ENCODE measurements at places on chromosomes 7 and 10. TPM values are rescaled to one million over a fixed set of nuclear protein-coding genes. Genes with fewer than 3 reads are reported as not detected.

DNA sequence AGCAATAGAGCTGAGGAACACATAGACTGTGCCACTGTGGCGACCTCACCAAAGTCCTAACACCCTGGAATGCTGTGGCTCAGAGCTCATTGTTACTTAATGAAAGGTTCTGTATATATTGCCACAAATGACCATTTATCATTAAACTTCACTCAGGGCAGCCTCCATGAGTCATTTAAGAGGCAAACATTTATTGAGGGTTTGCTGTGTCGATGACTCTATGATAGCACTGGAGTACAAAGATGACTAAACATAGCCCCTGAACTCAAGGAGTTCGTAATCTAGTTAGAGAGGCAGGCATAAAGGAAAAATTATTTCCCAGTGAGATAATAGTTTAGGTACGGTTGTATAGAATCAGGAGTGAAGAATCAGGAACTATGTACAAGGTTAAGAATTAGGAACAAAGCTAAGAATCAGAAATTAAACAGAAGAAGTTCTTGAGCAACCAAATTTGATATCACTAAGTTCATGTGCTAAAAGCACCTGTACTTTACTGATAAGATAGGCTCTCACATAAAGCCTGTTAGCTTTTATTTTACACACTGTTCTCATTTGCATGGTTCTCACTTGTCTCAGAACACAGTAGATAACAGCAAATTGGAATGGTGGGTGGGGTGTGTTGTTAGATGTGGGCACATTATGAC, 7.9 kb downstream of the ENTPD7 start:
- no peaks in the 10 kb centered on the region for H3K4me1 ChIP-seq
- no peak overlapping the region for H3K27ac ChIP-seq
- peaks cover 8% of the 10 kb centered on the region for H3K36me3 ChIP-seq

- H3K27me3 ChIP-seq, result peaks cover 25% of the 10 kb centered on the region
- H3K27ac ChIP-seq, result no peak overlapping the region
- DNase-seq, result no peak
- H3K4me1 ChIP-seq, result no peaks in the 10 kb centered on the region
Measured at GRCh38 chr10:97981816-97982215, 48.6 kb downstream of the CRTAC1 start.

GRCh38 chr10:102322914-102323313, 72.6 kb upstream of the NFKB2 start:
- H3K27ac ChIP-seq, result no peak overlapping the region
- no peak overlapping the region for H3K4me3 ChIP-seq

DNA sequence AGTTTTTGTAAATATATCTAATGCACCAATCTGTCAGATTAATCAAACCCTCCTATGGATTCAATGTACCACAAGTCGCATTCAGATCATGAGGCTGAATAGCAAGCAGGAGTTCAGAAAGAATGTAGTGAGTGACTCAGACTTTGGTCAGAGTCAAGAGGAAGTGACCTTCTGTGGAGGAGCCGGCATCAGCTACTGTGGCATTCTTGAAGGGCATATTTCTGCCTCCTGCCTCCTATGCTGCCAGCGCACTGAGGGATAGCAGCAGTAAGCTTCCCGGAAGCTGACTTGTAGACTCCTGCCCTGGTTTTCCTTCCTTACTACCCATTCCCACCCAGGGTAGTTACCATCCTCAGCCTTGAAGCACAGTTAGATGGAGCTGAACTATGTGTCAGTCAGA, 867.5 kb downstream of the NRG3 start:
- H3K4me3 ChIP-seq, result no peak overlapping the region
- DNase-seq, result no peak
- no peaks in the 10 kb centered on the region for H3K4me1 ChIP-seq
- H3K27ac ChIP-seq, result no peak overlapping the region
- no peaks in the 10 kb centered on the region for H3K27me3 ChIP-seq
- H3K36me3 ChIP-seq, result no peaks in the 10 kb centered on the region

DNA sequence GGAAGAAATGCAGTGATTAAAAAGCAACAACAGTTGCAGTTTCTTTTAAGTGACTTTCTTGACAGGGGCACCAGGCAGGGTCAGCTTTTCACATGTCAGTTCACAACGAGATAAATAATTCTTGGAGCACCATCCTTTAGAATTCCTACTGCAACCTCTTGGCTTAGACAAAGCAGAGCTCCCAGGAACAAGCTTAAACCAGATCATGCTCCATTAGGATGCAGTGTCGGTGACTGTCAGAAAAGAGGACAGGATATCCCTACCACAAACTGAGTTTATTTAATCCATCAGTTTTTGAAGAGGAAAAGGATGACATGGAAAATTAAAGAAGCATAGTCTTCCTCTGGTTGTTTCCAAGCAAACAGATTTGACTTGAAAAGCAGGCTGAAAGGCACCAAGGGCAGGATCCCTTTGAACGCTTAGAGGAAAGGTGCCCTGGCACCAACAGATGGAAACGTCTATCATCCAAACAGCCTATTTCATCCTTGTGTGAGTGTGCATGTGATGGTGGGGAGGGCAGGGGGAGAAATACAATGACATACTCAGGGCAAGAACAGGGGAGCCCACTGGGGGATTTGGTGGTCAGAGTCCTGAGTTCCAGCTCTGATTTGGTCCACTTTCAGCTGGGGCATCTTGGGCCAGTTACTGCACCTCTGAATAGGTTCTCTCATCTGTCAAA, 332.1 kb upstream of the AOAH start:
- H3K27me3 ChIP-seq, result no peaks in the 10 kb centered on the region
- H3K4me3 ChIP-seq, result no peak overlapping the region
- H3K36me3 ChIP-seq, result peaks cover 26% of the 10 kb centered on the region
- no peak overlapping the region for H3K27ac ChIP-seq
- H3K4me1 ChIP-seq, result peaks cover 1% of the 10 kb centered on the region
- no peak for DNase-seq

DNA sequence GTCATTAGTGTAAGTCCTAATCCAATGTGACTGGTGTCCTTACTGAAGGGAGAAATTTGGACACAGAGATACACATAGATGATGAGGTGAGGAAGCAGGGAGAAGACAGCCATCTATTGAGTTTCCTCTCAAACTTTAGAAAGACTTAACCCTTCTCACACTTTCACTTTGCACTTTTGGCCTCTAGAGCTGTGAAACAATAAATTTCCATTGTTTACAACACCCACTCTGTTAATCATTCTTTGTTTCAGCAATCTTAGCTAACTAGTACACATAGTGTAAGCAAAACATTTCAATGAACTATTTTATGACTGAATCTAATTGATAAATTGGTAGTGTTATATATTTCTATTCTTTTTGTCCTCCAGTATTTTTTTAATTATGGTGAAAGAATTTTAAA, 1092.8 kb upstream of the POT1 start:
- no peak overlapping the region for H3K4me3 ChIP-seq
- no peaks in the 10 kb centered on the region for H3K36me3 ChIP-seq
- no peak for DNase-seq
- H3K4me1 ChIP-seq, result no peaks in the 10 kb centered on the region

GRCh38 chr7:89605362-89605761, 548.9 kb upstream of the STEAP1 start:
- no peaks in the 10 kb centered on the region for H3K27me3 ChIP-seq
- DNase-seq, result no peak
- peaks cover 50% of the 10 kb centered on the region for H3K4me1 ChIP-seq
- H3K4me3 ChIP-seq, result no peak overlapping the region

GRCh38 chr10:91591797-91592174, 41.1 kb downstream of the PPP1R3C start:
- H3K27ac ChIP-seq, result no peak overlapping the region
- no peak for DNase-seq
- peaks cover 27% of the 10 kb centered on the region for H3K27me3 ChIP-seq
- no peaks in the 10 kb centered on the region for H3K36me3 ChIP-seq
- no peak overlapping the region for H3K4me3 ChIP-seq

DNA sequence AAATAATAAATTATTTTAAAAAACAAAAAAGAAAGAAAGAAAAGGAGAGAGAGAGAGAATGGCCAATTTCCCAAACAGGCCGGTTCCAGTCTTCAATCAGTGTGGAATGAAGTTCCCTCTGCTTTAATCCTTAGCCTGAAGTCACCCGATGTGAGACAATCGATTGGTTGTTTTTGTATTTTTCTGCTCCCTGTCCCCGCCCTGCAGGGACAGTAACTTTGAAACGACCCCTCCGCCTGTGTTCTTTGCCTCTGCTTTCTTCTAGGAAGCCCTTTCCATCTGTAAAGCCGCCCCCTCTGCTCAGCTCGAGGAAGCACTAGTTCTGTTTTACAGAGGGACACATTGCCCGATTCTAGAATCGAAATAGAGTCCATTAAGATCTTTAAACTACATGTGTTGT, 33.4 kb downstream of the FOXL3 start:
- DNase-seq, result no peak
- no peaks in the 10 kb centered on the region for H3K4me1 ChIP-seq
- no peaks in the 10 kb centered on the region for H3K36me3 ChIP-seq
- H3K4me3 ChIP-seq, result no peak overlapping the region
- H3K27me3 ChIP-seq, result peaks cover 12% of the 10 kb centered on the region

GRCh38 chr10:35353805-35354204, 17.5 kb downstream of the CCNY start:
- H3K27ac ChIP-seq, result no peak overlapping the region
- DNase-seq, result no peak
- peaks cover 87% of the 10 kb centered on the region for H3K4me1 ChIP-seq
- peaks cover 2% of the 10 kb centered on the region for H3K36me3 ChIP-seq
- H3K27me3 ChIP-seq, result no peaks in the 10 kb centered on the region
- no peak overlapping the region for H3K4me3 ChIP-seq

- no peaks in the 10 kb centered on the region for H3K36me3 ChIP-seq
- no peaks in the 10 kb centered on the region for H3K4me1 ChIP-seq
- no peak overlapping the region for H3K4me3 ChIP-seq
- no peak overlapping the region for H3K27ac ChIP-seq
Measured at GRCh38 chr10:109277456-109277855, 645.9 kb downstream of the XPNPEP1 start.

GRCh38 chr7:117123311-117123926, 170.1 kb downstream of the ST7 start:
- H3K36me3 ChIP-seq, result no peaks in the 10 kb centered on the region
- no peaks in the 10 kb centered on the region for H3K27me3 ChIP-seq
- H3K27ac ChIP-seq, result no peak overlapping the region

- no peak overlapping the region for H3K4me3 ChIP-seq
- peaks cover 11% of the 10 kb centered on the region for H3K4me1 ChIP-seq
- DNase-seq, result no peak
Measured at GRCh38 chr7:12130609-12131008, 80.5 kb upstream of the TMEM106B start.

GRCh38 chr10:103859161-103860086, 4.0 kb upstream of the SH3PXD2A start:
- peaks cover 4% of the 10 kb centered on the region for H3K4me1 ChIP-seq
- peaks cover 19% of the 10 kb centered on the region for H3K27me3 ChIP-seq
- DNase-seq, result peak; percentile 79
- no peak overlapping the region for H3K27ac ChIP-seq
- H3K4me3 ChIP-seq, result no peak overlapping the region

- H3K36me3 ChIP-seq, result no peaks in the 10 kb centered on the region
- DNase-seq, result no peak
- H3K27me3 ChIP-seq, result peaks cover 2% of the 10 kb centered on the region
- H3K27ac ChIP-seq, result no peak overlapping the region
- no peaks in the 10 kb centered on the region for H3K4me1 ChIP-seq
Measured at GRCh38 chr7:45624392-45624760, 50.2 kb downstream of the ADCY1 start.

DNA sequence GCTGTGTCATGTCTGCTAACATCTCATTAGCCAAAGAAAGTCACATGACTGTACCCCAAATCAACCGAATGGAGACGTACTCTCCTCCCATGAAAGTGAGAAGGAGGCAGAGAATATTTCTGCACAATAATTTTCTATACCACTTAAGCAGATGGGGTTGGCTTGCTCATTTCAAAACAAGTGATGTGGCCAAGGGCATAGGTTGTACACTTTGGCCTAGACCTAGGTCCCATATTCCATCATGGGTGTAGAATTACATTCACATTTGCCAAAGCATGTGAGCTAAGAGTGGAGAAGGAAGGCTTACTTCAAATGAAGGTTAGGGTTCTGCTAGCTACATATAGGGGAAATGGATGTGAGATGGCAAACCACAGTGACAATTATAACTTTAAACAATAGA, 83.0 kb downstream of the ZNF365 start:
- H3K4me1 ChIP-seq, result peaks cover 16% of the 10 kb centered on the region
- no peak for DNase-seq
- H3K27ac ChIP-seq, result no peak overlapping the region
- H3K4me3 ChIP-seq, result no peak overlapping the region

DNA sequence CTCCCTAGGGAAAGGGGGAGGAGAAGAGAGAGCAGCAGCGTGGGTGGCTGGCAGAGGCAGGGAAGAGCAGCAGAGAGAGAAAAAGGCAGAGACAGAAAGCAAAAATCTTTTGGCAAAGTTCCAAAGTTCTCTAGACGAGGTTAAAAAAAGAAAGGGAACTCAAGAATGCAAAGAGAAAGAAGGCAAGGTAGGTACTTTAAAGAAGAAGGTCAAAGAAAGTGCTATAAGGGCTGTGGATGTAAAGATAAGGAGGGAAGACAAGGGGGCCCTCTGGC, 20.2 kb upstream of the OPTN start:
- peaks cover 9% of the 10 kb centered on the region for H3K27me3 ChIP-seq
- peaks cover 3% of the 10 kb centered on the region for H3K36me3 ChIP-seq
- H3K27ac ChIP-seq, result no peak overlapping the region
- H3K4me1 ChIP-seq, result no peaks in the 10 kb centered on the region
- DNase-seq, result no peak
- no peak overlapping the region for H3K4me3 ChIP-seq

GRCh38 chr7:108093851-108094331, 36.3 kb downstream of the LAMB4 start:
- no peaks in the 10 kb centered on the region for H3K4me1 ChIP-seq
- no peak overlapping the region for H3K27ac ChIP-seq
- H3K27me3 ChIP-seq, result peaks cover 4% of the 10 kb centered on the region

GRCh38 chr10:30831426-30831825, 200.2 kb downstream of the ZNF438 start:
- no peak for DNase-seq
- H3K27ac ChIP-seq, result no peak overlapping the region
- no peaks in the 10 kb centered on the region for H3K4me1 ChIP-seq

DNA sequence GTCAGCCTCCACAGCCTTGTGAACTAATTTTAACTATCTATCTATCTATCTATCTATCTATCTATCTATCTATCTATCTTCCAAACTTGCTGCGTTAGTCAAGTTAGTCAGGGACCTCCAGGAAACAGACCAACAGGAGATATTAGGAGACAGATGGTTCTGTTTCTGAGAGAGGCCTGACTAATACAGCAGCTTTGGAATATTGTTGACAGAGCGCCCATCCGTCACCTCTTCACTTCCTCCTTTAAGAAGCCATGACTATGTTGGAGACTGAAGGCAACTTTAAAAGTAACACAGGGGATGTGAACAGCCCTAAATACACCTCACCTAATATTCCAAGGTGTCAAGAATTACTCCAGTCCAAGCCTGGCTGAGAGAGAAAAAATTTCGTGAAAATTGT, 280.9 kb upstream of the IGFBP3 start:
- no peaks in the 10 kb centered on the region for H3K27me3 ChIP-seq
- DNase-seq, result no peak
- no peak overlapping the region for H3K27ac ChIP-seq
- no peaks in the 10 kb centered on the region for H3K36me3 ChIP-seq
- no peaks in the 10 kb centered on the region for H3K4me1 ChIP-seq

GRCh38 chr10:109889867-109890266, 33.4 kb downstream of the XPNPEP1 start:
- H3K4me3 ChIP-seq, result no peak overlapping the region
- H3K27ac ChIP-seq, result peak overlapping the region; percentile 18
- peaks cover 56% of the 10 kb centered on the region for H3K36me3 ChIP-seq
- H3K27me3 ChIP-seq, result no peaks in the 10 kb centered on the region
- peaks cover 53% of the 10 kb centered on the region for H3K4me1 ChIP-seq

IFIT1B gene
- total RNA-seq, result not detected

CCDC172 gene
- total RNA-seq, result not detected

CDK6 gene
- total RNA-seq, result 130 TPM

CNNM1 gene
- total RNA-seq, result 0.83 TPM

COBL gene
- not detected for total RNA-seq

GPR37 gene
- total RNA-seq, result not detected

ABLIM1 gene
- 155 TPM for total RNA-seq

AKR1C2 gene
- not detected for total RNA-seq

NAT16 gene
- total RNA-seq, result not detected

CYP26A1 gene
- total RNA-seq, result not detected

PLEKHS1 gene
- not detected for total RNA-seq

GPRIN2 gene
- total RNA-seq, result not detected
